Naive thymus-derived CD4-positive, alpha-beta T cell (primary cell): ENCODE measurements at places on chromosomes 13 and 19.
A peak's percentile ranks its signal among the peaks of the same experiment; 100 is the strongest.

DNA sequence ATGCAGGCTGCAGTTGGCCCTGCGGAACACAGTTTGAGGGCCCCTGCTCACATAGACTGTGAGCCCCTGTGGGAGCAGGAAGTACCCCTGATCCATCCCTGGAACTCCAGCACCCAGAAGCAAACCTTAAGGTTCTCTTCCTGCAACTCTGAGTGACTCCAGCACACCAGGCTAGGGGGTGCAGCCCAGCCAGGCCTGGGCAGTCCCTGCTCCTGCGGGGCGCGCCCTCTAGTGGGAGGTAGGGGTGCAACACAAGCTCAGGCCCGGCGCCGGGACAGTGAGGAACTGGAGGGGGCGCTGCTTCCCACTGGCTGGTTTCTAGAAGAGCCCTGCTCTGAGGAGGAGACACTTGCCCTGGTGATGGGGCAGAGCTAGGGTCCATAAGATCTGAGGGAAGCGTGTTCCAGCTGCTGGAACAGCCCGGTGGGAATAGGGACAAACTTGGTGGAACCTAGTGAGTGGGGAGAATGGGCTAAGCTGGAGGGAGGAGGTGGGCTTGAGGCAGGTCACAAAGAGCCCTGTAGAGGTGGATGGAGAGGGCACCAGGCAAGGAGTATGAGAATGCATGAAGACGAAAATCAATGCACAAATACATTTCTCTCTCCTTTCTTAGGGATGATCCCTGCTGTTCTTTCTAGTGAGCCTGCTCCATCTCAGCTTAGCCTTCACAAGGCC is 5.0 kb downstream of the ZSCAN5A start:
- no peaks in the 10 kb centered on the region for H3K27me3 ChIP-seq
- peak; percentile 26 for DNase-seq
- peaks cover 11% of the 10 kb centered on the region for H3K36me3 ChIP-seq
- no peaks in the 10 kb centered on the region for H3K4me1 ChIP-seq
- no peak overlapping the region for H3K27ac ChIP-seq
- no peak overlapping the region for H3K4me3 ChIP-seq

- no peaks in the 10 kb centered on the region for H3K4me1 ChIP-seq
- peaks cover 7% of the 10 kb centered on the region for H3K36me3 ChIP-seq
- H3K27me3 ChIP-seq = no peaks in the 10 kb centered on the region
- DNase-seq = no peak
Observed at GRCh38 chr13:23763318-23763717, 125.9 kb downstream of the MIPEP start.

DNA sequence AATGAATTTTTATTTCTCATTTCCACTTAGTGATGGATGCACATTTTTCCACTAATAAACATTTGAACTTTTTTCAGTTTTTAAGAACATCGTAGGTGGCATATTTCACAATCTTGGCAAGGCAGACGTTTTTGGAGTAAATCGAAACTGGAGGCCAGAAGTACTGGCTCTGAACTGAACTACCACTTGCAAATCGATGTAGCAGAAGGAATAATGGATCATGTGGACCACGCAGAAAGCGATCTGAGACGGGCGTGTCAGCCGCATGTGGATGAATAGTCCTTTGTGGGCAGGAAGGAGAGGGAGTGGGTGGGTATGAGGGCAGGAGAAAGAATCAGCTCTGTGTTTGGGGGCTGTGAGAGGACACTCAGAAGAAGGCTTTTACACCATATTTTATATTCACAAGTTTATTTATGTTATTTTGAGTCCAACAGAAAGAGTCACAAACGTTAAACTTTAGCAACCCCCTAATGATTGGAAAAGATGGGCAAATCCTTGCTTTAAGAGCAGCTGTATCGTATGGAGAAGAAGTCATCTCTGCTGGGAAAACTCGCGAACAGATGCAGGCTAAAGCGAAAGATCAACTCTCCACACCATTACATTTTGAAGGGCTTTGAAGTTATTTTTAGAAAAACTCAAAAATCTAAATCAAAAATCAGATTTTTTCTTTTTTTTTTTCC is 90.5 kb downstream of the COL4A2 start:
- no peaks in the 10 kb centered on the region for H3K27me3 ChIP-seq
- no peak overlapping the region for H3K4me3 ChIP-seq
- H3K4me1 ChIP-seq = no peaks in the 10 kb centered on the region

GRCh38 chr13:95703576-95703975 is 26.6 kb downstream of the DNAJC3 start:
- DNase-seq = no peak
- H3K4me3 ChIP-seq = no peak overlapping the region
- H3K4me1 ChIP-seq = peaks cover 11% of the 10 kb centered on the region
- H3K36me3 ChIP-seq = no peaks in the 10 kb centered on the region
- no peak overlapping the region for H3K27ac ChIP-seq

DNA sequence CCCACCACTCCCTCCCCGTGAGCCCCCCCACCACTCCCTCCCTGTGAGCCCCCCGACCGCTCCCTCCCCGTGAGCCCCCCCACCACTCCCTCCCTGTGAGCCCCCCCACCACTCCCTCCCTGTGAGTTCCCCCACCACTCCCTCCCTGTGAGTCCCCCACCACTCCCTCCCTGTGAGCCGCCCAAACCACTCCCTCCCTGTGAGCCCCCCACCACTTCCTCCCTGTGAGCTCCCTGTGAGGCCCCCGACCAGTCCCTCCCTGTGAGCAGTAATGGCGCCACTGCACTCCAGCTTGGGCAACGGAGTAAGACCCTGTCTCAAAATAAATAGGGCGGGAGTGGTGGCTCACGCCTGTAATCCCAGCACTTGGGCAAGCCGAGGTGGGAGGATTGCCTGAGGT is 9.9 kb downstream of the ABCA7 start:
- H3K27me3 ChIP-seq = no peaks in the 10 kb centered on the region
- H3K36me3 ChIP-seq = no peaks in the 10 kb centered on the region
- no peaks in the 10 kb centered on the region for H3K4me1 ChIP-seq

- H3K27me3 ChIP-seq = no peaks in the 10 kb centered on the region
- no peak overlapping the region for H3K27ac ChIP-seq
- no peaks in the 10 kb centered on the region for H3K4me1 ChIP-seq
- no peaks in the 10 kb centered on the region for H3K36me3 ChIP-seq
- no peak overlapping the region for H3K4me3 ChIP-seq
Observed at GRCh38 chr13:46348961-46349360, 38.1 kb downstream of the RUBCNL start.

DNA sequence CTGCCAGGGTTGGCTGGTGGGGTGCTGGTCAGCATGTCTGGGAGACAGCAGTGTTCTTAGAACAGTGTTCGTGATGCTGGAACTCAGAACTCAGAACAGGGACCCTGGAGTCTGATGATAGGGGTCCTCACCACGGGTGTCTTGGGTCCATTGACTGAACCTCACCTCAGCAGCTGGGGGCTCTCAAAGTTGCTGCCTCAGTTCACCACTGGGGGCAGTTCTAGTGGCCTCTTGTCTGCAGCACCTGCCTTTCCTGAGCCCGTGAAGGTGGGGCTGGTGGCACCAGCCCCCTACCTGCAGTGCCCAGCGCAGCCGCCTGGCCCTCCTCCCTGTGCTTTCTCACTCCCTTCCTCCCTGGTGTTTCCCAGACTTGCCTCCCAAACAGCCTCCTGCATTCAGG is 28.5 kb downstream of the SAFB start:
- no peak overlapping the region for H3K4me3 ChIP-seq
- peaks cover 85% of the 10 kb centered on the region for H3K36me3 ChIP-seq
- no peak overlapping the region for H3K27ac ChIP-seq
- H3K27me3 ChIP-seq = no peaks in the 10 kb centered on the region

- no peak for DNase-seq
- H3K36me3 ChIP-seq = no peaks in the 10 kb centered on the region
- H3K27me3 ChIP-seq = no peaks in the 10 kb centered on the region
Observed at GRCh38 chr13:42740753-42741152, 40.6 kb upstream of the FAM216B start.

DNA sequence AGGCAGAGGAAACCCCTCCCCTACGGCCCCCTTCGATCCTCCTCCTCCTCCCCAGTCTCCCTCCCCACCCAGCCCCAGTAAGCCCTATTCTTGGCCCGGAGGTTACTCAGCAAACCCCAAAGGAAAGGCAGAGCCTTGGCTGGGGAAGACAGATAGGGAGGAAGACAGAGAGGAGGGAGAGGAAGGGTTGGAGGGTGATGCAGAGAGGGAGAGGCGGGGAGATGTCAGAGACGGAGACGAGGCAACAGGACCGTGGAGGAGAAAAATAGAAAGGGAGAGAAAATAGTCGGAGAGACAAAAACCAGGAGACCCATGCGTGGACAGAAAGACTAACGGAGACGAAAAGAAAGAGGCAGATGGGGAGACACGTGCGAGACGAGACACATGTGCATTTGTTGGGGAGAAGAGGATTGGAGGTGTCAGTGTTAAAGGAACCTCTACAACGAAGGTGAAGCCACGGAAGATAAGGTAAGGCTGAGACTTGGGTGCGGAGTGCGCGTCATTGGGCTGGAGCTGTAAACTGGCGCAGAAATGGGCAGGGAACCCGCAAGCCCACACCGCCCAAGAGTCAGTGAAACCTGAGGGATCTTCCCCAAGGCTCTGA is 2.9 kb downstream of the TGFB1 start:
- no peaks in the 10 kb centered on the region for H3K27me3 ChIP-seq
- H3K4me1 ChIP-seq = peaks cover 50% of the 10 kb centered on the region
- H3K4me3 ChIP-seq = peak overlapping the region; percentile 94
- DNase-seq = no peak
- H3K36me3 ChIP-seq = peaks cover 44% of the 10 kb centered on the region

DNA sequence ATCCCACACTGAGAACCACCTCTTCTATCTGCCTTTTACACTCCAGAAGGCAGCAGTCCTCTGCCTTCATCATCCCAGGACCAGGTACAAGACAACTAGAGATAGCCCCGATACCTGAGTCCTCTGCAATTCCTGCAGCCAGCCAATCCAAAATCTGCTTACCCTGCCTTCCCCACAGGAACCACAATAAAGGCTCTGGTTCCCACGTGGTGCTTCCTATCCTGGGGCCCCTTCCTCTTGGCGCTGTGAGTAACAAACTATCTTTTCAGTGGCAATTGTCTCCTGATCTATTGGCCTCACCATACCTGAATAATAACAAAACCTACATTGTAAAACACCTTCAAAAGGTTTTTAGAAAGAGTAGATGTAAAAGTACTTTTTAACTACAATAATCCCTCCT is 63.1 kb downstream of the ZDHHC20 start:
- H3K27ac ChIP-seq = no peak overlapping the region
- DNase-seq = peak; percentile 43
- peak overlapping the region; percentile 23 for H3K4me3 ChIP-seq
- peaks cover 15% of the 10 kb centered on the region for H3K4me1 ChIP-seq
- H3K36me3 ChIP-seq = no peaks in the 10 kb centered on the region

GRCh38 chr13:27266917-27267316 is 3.7 kb upstream of the RASL11A start:
- H3K36me3 ChIP-seq = no peaks in the 10 kb centered on the region
- no peak overlapping the region for H3K4me3 ChIP-seq
- no peak for DNase-seq
- no peaks in the 10 kb centered on the region for H3K4me1 ChIP-seq

- DNase-seq = peak; percentile 17
- peaks cover 28% of the 10 kb centered on the region for H3K4me1 ChIP-seq
- H3K4me3 ChIP-seq = peak overlapping the region; percentile 67
- H3K27ac ChIP-seq = peak overlapping the region; percentile 85
Observed at GRCh38 chr19:6800991-6801484, 28.5 kb downstream of the VAV1 start.

- H3K27ac ChIP-seq = no peak overlapping the region
- H3K36me3 ChIP-seq = no peaks in the 10 kb centered on the region
- no peaks in the 10 kb centered on the region for H3K4me1 ChIP-seq
- no peaks in the 10 kb centered on the region for H3K27me3 ChIP-seq
- no peak for DNase-seq
- H3K4me3 ChIP-seq = no peak overlapping the region
Observed at GRCh38 chr13:26679411-26680122, 81.0 kb downstream of the GPR12 start.
